CD4-positive, CD25-positive, alpha-beta regulatory T cell (primary cell): ENCODE measurements at places on chromosomes 7 and 10. TPM values are rescaled to one million over a fixed set of nuclear protein-coding genes. Genes with fewer than 3 reads are reported as not detected.

The ADAMTS14 gene
- polyA plus RNA-seq = not detected

The ERV3-1 gene
- 7.5 TPM for polyA plus RNA-seq

The CHST3 gene
- not detected for polyA plus RNA-seq

The UTF1 gene
- polyA plus RNA-seq = not detected

The SFTPA1 gene
- polyA plus RNA-seq = not detected

The OR2A5 gene
- not detected for polyA plus RNA-seq

The FAM13C gene
- polyA plus RNA-seq = not detected

The CYP2E1 gene
- polyA plus RNA-seq = not detected

The CCDC186 gene
- polyA plus RNA-seq = 27.1 TPM

The C10orf62 gene
- polyA plus RNA-seq = not detected

The IGFBP1 gene
- polyA plus RNA-seq = not detected

The DENND2A gene
- not detected for polyA plus RNA-seq

The PLXDC2 gene
- polyA plus RNA-seq = 0.03 TPM

The NUTM2D gene
- polyA plus RNA-seq = not detected

The OR2A1 gene
- 0.20 TPM for polyA plus RNA-seq

The SPACDR gene
- polyA plus RNA-seq = not detected

The SH2D4B gene
- not detected for polyA plus RNA-seq

The SPDYE6 gene
- not detected for polyA plus RNA-seq

The SPAM1 gene
- not detected for polyA plus RNA-seq

The PRRT4 gene
- polyA plus RNA-seq = not detected

The CYP2C19 gene
- not detected for polyA plus RNA-seq

The MTURN gene
- polyA plus RNA-seq = 8.5 TPM
